A673 (cell line): ENCODE measurements at places on chromosomes 7 and 10.

GRCh38 chr7:64098-64915 is 128.1 kb upstream of the FAM20C start:
- H3K4me1 ChIP-seq: no peaks in the 10 kb centered on the region
- peak; percentile 45 for DNase-seq
- no peaks in the 10 kb centered on the region for H3K36me3 ChIP-seq
- no peak overlapping the region for H3K27ac ChIP-seq
- H3K27me3 ChIP-seq: no peaks in the 10 kb centered on the region

DNA sequence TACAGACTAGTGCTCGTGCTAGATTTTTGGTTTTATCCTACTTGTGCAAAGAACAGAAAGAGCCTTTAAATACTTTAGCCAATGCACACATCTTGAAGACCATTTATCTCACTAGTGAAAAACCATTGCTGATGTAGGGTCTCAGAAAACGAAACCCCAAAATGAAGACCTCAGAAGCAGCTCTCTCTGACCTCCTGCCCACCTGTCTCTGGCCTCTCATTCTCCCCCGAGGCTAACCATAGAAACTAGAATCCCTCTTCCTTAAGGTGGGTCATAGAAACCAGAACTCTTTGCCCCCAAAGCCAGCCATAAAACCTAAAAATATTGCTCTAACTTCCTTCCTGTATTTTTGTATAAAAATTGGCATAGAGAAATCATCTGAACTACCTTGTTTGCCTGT is 112.2 kb downstream of the KIF20B start:
- H3K27me3 ChIP-seq: peaks cover 29% of the 10 kb centered on the region
- no peak for DNase-seq
- H3K4me1 ChIP-seq: no peaks in the 10 kb centered on the region
- no peak overlapping the region for H3K4me3 ChIP-seq

GRCh38 chr10:46075869-46076268 is 29.8 kb upstream of the MSMB start:
- H3K4me3 ChIP-seq: no peak overlapping the region
- no peak overlapping the region for H3K27ac ChIP-seq
- no peaks in the 10 kb centered on the region for H3K27me3 ChIP-seq
- no peaks in the 10 kb centered on the region for H3K36me3 ChIP-seq
- DNase-seq: no peak
- H3K4me1 ChIP-seq: no peaks in the 10 kb centered on the region

GRCh38 chr10:7857262-7857661 is 39.0 kb downstream of the TAF3 start:
- H3K4me3 ChIP-seq: no peak overlapping the region
- no peaks in the 10 kb centered on the region for H3K27me3 ChIP-seq
- H3K4me1 ChIP-seq: no peaks in the 10 kb centered on the region
- H3K36me3 ChIP-seq: no peaks in the 10 kb centered on the region

DNA sequence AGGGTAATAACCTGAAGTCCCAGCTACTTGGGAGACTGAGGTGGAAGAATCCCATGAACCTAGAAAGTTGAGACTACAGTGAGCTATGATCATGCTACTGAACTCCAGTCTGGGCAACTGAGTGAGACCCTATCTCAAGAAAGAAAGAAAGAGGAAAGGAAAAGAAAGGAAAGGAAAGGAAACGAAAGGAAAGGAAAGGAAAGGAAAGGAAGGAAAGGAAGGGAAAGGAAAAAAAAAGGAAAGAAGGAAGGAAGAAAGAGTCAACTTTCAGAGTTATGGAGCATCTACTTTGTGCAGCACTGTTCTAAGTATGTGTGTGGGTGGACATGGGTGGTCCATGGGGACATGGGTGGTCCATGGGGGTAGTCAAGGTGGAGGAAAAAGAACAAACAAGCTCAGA is 24.1 kb upstream of the R3HCC1L start:
- H3K36me3 ChIP-seq: no peaks in the 10 kb centered on the region
- no peak overlapping the region for H3K27ac ChIP-seq
- DNase-seq: no peak
- H3K4me1 ChIP-seq: no peaks in the 10 kb centered on the region

DNA sequence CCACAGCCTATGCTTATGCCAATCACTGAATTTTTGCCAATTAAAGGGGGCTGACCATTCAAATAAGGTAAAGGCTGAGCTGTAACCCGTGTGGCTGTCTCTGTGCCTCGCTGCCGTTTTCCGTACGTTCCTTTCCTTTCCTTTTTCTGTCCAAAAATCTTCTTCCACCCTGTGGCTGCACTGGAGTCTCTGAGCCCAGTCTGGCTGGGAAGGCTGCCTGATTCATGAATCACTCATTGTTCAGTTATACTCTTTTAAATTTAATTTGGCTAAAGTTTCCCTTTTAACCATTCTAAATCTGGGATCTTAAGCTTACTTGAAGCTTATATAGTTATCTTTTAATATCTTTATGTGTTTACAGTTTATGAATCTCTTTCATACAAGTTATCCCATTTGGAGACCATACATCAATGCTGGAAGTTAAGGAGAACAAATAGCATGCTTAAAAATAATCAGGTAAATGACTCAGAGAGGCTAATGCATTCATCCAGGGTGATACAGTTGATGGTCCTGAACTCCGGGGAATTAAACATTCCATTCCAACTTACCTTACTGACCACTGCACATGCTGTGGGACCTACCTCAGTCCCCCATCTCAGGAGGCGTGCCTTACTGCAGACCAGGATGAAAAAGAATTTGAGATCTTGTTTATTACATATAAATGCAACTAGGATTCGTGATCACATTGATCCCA is 385.3 kb upstream of the ADARB2 start:
- H3K4me1 ChIP-seq: no peaks in the 10 kb centered on the region
- no peak overlapping the region for H3K27ac ChIP-seq
- H3K4me3 ChIP-seq: no peak overlapping the region

GRCh38 chr10:33618196-33618595 is 283.7 kb upstream of the NRP1 start:
- H3K27me3 ChIP-seq: no peaks in the 10 kb centered on the region
- DNase-seq: no peak
- H3K4me3 ChIP-seq: no peak overlapping the region
- no peaks in the 10 kb centered on the region for H3K36me3 ChIP-seq
- H3K4me1 ChIP-seq: no peaks in the 10 kb centered on the region

GRCh38 chr7:26865094-26865388 is 651 bp upstream of the SKAP2 start:
- DNase-seq: no peak
- peaks cover 55% of the 10 kb centered on the region for H3K27me3 ChIP-seq
- H3K4me1 ChIP-seq: no peaks in the 10 kb centered on the region
- H3K4me3 ChIP-seq: peak overlapping the region; percentile 55
- no peak overlapping the region for H3K27ac ChIP-seq

DNA sequence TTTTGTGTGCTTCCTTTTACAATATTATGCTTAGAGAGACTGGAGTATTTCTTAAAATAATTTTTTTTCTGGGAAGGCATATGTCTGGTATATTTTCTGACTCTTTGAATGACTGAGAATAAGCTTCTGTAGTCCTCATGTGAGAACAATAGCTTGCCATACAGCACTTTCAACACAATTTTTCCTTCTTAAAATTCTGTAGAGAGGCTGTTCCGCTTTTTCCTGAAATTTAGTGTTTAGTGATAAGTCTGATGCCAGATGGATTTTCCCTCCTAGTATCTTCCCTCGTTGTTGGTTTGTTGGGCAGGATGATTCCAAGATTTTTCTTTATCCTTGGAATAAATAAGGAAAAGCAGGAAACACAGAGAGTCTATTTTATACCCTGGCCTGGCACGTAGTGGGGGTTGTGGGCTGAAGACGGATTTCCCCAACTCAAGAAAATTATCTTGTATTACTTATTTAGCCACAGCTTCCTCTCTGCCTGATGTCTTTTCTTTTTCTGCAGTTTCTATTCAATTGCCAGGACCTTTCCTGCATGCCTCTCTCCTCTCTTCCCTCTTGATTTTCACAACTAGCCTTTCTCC is 111.2 kb downstream of the AOAH start:
- no peak overlapping the region for H3K4me3 ChIP-seq
- no peaks in the 10 kb centered on the region for H3K36me3 ChIP-seq
- no peak overlapping the region for H3K27ac ChIP-seq

GRCh38 chr7:21944616-21945453 is 864 bp downstream of the CDCA7L start:
- H3K36me3 ChIP-seq: no peaks in the 10 kb centered on the region
- peak overlapping the region; percentile 96 for H3K27ac ChIP-seq
- peaks cover 39% of the 10 kb centered on the region for H3K4me1 ChIP-seq
- H3K27me3 ChIP-seq: no peaks in the 10 kb centered on the region
- peak; percentile 67 for DNase-seq
- H3K4me3 ChIP-seq: peak overlapping the region; percentile 73

DNA sequence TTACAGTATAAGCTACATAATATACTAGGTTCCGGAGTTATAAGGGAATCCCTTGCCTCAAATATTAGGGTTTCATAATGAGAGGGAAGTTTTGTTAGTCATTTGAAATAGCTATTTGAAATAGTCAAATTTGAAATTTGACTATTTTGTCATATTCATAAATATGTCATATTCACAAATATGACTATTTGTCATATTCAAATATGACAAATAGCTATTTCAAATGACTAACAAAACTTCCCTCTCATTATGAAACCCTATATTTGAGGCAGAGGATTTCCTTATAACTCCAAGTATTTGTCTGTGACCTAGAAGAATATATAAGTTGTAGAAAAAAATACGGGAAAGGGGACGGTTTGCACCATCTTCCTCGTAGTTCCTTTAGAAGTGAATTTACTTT is 76.6 kb downstream of the HDAC9 start:
- H3K4me1 ChIP-seq: peaks cover 44% of the 10 kb centered on the region
- H3K27ac ChIP-seq: no peak overlapping the region
- no peak for DNase-seq
- no peaks in the 10 kb centered on the region for H3K27me3 ChIP-seq
- no peak overlapping the region for H3K4me3 ChIP-seq

DNA sequence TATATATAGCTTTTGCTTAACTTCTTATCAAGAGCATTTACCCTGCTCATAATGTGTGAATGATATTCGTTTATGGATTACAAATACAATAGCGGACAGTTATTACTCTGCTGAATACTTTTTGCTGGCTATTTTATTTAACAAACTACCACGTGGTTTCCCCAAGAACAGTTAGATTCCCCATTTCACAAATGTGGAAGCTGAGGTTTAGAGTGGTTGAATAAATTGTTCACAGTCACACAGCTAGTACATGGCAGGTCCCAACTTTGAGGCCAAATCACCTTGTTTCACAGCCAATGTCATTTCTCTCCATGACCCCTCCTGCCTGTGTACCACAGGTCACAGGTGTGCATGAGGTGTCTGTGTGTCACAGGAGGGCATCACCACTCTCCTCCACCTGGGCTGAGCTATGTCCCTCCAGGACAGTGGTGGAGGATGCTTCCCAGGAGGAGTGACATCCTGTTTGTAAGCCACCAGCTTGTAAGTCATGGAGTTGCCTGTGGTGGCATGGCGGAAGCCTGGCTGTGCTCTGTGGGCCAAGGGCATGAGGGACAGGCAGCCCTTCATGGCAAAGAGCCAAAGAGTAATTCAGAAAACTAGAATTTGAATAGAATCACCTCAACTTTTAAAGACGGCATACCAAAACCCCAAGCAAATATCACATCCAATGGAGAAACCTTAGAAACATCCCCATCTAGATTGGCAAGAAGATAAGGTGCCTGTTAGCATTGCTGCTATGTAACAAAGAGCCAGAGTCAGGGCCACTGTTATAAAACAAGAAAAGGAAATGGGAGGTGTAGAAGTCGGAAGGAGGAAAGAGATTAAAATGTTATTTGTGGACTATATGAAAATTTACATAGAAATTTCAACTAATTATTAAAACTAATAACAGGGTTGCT is 51.9 kb downstream of the AOC1 start:
- H3K27ac ChIP-seq: no peak overlapping the region
- no peak overlapping the region for H3K4me3 ChIP-seq
- H3K36me3 ChIP-seq: no peaks in the 10 kb centered on the region
- DNase-seq: no peak
- H3K27me3 ChIP-seq: peaks cover 8% of the 10 kb centered on the region

DNA sequence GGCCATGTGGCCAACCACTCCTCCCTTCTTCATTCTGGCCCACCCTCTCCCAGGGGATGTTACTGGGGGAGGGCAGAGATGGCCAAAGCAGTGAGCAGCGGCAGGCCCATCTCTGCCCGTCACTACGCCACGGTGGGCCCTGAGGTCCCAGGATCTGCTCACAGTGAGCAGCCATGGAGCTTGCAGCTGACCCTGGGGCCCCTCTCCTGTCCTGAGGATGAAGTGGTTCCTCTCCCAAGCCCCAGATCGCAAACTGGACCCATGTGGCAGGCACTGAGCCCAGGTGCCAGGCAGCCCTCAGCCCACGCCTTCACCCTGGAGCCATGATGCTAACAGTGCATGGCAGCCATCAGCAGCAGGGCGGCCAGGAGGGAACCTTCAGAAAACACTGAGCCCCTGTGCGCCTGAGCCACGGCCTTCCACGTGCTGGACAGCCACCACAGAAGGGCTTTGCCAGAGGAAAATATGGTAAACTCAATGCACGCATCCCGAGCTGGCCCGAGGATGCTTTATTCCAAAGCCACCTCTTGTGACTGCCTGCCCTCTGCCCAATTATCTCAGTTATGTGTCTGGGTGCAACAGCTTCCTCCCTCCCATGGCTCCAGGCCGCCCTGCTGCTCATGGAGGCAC is 485.7 kb downstream of the PTPRN2 start:
- DNase-seq: no peak
- H3K27me3 ChIP-seq: no peaks in the 10 kb centered on the region
- no peak overlapping the region for H3K27ac ChIP-seq
- H3K4me3 ChIP-seq: no peak overlapping the region
- H3K4me1 ChIP-seq: no peaks in the 10 kb centered on the region
- H3K36me3 ChIP-seq: no peaks in the 10 kb centered on the region

DNA sequence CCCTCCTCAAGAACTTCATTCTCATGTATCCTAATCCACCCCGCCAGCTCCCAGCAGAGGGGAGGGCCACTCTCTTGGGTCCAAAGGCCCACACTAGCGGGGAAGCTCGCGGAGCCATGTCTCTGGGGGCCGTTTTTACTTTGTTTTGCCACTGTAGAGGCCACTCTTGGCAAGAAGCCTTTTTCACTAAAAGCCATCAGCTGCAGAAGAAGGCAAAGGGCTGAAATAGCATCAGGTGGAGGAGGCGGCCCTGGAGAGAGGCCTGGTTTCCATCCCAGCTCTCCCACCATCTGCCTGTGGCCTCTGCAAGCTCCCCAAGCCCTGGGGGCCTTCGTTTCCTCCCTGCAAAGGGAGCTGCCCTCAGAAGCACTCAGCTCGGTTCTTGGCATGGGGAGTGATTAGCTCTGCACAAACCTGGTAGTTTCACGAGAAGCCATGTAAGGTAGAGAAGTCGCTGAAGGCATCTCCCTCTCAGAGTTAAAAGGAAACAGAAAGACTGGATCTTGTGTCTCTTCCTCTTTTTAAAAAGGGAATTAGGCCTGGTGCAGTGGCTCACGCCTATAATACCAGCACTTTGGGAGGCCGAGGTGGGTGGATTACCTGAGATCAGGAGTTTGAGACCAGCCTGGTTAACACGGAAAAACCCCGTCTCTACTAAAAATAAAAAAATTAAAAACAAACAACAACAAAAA is 70.3 kb downstream of the PARP12 start:
- no peaks in the 10 kb centered on the region for H3K36me3 ChIP-seq
- no peak overlapping the region for H3K27ac ChIP-seq
- no peaks in the 10 kb centered on the region for H3K4me1 ChIP-seq
- H3K4me3 ChIP-seq: no peak overlapping the region
- no peak for DNase-seq
